AML-193 (cell line): ENCODE measurements at places on chromosomes 2 and 18.

DNA sequence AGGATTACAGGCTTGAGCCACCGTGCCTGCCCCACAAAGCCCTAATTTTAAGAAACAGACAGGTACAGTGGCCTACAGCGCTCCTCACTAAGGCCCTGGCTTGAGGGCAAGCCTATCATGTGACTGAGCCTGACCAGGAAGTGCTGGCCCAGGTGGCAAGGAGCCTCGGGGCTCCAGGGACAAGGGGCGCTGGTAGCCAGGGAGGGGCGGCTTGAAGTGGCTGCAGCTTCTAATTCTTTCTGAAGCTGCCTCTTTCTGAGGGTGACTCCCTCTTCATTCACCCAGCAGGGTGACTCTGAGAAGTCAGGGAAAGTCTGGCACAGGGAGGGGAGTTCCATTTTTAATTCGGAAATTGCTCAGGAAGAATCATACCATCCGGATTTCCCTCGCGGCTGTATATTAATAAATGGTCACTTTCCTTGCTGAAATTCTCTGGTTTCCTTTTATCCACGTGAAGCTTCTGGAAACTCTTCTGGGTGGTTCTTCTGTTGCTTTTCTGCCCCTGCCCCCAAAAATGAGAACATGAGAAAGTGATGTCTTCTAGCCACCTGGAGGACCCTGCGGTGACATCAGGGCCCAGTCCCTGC lies 115.7 kb downstream of the FAM210A start:
- no peak for DNase-seq

DNA sequence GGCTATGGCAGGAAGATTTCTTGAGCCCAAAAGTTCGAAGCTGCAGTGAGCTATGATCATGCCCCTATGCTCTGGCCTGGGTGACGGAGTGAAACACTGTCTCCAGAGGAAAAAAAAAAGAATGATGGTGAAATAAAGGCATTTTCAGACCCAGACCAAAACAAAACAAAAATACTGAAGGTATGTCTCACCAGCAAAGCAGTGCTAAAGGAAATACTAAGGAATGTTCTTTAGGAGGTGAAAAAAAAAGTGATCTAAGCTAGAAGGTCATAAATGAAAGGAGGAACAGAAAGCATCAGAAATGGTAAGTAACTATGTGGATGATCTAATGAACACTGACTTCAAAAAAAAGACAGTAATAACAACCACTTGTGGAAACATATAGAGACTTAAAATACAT lies 18.7 kb downstream of the SS18 start:
- no peak for DNase-seq

GRCh38 chr2:197081294-197081693 lies 154.8 kb upstream of the PGAP1 start:
- no peak for DNase-seq

DNA sequence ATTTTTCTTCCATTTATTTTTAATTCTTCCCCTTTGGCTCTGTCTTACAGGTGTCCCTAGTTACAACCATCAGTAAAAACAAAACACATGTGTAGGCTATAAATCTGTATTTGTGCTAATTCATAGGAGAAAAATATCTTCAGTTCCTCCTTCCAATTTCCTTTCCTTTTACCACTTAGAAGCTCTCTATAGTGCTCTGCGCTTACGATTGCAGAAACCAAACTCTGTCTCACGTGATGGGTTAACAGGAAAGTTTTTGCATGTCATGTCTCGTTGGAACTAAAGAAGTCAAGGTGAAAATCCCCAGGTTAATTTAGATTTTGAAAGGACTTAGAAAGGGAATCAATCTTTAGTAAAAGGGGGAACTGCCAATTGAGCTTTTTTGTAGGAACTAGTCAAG lies 1390.5 kb upstream of the ZEB2 start:
- DNase-seq = no peak
